ENCODE measurements at places on chromosomes 5 and 9. TPM values are rescaled to one million over a fixed set of nuclear protein-coding genes. Genes with fewer than 3 reads are reported as not detected.

Gene IFNA2
- not detected for polyA plus RNA-seq

Gene FAM169A
- 20.0 TPM for polyA plus RNA-seq

Gene TSPAN17
- 32.6 TPM for polyA plus RNA-seq

Gene RNF183
- polyA plus RNA-seq = 9.5 TPM

Gene TMEM232
- 2.8 TPM for polyA plus RNA-seq

DNA sequence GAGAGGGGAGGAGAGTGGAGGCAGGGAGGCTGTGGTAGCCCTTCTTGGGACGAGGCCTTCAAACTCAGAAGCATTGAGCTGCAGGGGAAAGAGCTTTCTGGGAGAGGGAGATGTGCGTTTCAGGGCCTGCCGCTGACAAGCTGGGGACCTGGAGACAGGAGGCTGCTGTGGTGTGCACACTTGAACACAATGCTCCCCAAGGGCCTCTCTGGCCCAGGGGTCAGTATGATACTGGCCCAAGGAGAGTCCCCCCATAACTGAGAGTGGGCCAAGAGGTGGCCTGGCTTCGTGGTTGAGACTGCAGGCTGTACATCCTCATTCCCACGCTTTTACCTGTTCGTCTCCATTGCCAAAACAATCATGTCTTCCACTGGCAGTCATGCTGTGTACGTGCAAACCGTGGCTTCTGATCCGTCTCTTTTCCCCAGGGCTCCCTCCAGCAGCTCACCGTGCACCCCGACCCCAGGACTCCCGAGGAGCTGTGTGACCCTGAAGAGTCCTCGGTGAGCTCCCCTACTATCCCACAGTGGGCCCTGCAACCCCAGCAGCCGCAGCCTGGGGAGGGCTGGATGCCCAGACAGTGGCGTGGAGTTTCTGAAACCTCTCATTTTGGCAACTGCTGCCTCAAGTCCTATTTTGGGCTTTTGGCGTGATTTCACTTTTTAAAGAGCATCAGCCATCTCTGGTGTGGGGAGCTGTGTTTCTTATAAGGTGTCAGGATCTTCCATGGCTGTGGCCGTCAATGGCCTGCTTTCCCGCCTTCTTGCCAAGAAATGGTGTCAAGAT lies 43.4 kb downstream of the COL15A1 start:
- DNase-seq = no peak

DNA sequence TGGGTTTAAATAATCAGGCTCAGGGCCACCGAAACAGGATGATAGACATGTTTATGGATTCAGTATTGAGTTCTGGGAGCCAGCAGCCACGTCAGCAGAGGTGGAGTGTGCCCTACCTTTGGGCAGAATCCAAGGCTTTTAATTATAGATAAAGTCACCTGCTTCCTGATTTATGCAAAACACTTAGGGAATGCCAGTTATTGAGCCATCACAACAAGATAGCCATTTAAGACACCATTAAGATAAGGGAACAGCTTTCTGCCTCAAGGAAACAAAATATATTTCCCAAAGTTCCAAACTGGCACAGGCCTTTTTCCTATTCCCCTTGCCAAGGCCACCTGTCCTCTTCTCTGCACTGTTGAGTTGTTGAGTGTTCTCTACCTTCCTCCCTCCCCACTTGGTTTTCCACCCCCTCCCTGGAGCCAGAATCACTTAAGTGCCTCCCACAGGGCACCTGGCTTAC lies 2.4 kb downstream of the CCL28 start:
- no peak for DNase-seq

DNA sequence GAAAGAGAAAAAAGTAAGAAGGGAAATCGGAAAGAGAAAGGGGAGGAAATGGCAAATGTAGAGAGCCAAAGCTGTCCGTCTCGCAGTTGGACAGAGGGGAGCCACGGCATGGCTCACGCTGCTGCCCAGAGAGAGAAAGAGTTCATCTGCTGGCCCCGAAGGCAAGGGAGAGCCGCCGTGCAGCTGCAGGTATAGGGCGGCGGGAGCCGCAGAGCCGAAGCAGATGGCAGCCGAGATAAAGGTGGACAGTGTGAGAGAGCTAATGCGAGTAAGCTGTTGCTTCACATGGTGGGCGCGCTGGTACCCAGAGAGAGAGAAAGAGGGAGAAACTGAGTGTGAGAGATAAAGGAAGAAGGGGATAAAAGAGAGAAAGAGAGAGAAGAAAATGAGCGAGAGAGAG lies 188.4 kb upstream of the PPP1R26 start:
- no peak for DNase-seq

DNA sequence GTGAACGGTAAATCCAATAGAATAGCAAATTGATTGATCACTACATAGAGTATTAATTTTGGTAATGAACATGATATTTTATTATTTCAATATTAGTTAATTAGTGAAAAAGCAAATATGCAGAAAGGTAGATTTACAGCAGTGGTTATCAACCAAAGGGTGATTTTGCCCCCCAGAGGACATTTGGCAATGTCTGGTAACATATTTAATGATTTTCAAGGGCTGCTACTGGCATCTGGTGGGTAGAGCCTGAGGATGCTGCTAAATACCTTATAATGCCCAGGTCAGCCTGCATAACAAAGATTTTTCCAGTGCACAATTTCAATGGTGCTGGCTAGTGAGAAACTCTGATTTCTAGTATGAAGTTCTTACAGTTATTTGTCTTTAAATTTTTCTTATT lies 1313.7 kb downstream of the PTPRD start:
- DNase-seq = no peak

DNA sequence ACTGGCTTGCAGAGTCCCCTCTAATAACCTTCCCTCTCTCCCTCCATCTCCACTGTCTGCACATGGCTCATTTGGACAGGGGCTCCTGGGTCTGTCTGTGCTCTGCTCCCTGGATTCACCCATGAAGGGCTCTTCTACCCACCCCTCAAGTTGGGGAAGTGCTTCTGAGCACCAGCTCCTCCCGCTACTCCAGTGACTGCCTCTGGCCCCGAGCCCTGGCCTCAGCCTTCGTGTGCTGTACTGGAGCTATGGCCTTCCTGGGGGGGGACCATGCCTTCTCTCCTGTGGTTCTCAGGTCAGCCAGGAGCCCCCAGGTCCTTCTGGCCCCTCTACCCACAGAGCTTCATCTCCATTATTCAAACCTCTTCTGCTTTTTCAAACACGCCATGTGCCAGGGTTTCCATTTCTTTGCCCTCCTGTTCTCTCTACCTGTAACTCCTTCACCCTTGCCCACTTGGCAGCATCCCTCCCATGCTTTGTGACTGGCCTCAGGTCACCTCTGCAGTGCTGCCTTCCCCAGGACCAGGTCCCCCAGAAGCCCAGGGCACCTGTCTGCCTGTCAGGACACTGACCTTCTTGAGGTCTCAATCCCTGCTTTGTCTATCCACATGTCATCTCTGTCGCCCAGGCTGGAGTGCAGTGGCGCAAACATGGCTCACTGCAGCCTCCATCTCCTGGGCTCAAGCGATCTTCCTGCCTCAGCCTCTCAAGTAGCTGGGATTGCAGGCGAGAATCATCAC lies 9.5 kb downstream of the SH3PXD2B start:
- DNase-seq = no peak

- DNase-seq = no peak
Measured at GRCh38 chr9:137411260-137411644, 11.7 kb downstream of the EXD3 start.

DNA sequence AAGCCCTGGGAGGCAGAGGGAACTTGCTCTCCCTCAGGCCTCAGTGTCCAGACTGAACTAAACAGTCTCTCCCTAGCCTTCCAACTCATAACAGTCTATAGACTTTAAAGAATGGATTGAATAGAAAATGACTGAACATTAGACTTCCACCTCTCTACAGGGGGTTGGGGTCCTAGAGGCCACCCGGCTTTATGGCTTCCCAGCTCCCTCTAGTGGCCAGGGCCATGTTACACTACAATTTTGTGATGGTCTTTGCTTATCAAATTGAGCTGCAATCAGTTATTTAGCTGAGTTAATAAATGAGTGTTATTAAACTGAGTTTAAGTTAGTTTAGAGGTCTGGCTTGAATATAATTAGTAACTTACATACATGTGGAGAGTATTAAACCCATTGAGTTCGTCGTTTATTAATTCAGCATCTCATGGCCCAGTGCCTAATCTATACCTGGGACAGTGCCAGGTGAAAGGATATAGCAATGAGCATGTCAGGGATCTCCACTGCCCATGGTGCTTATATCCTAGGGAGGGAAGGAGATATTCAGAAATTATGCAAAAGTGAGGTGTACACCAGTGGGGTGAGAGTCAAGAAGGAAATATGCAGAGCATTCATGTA lies 105.2 kb downstream of the SH3TC2 start:
- DNase-seq = no peak

All from left renal pelvis (tissue), 4 donors.